ENCODE measurements at places on chromosomes 5 and 9.

DNA sequence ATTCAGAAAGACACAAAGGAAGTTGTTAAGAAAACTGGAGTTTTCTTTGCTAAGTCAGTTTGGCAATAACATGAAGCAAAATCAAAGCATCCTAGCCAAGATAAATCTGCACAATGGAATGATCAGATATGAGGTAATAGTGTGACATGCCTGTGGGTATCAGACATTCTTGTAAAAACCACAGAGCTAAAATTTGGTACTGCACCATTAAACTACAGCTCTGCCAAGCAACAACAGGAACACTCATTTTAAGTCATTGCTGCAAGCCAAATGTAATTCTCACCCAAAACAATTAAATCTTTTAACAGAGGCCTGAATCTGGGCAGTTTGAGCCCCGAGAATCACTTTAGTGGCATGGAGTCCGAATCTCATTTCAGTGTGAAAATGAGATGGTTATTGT is 96.6 kb downstream of the VCAN start:
- DNase-seq: peak; percentile 96

- no peak for DNase-seq
These were observed 503.3 kb upstream of the GRIA1 start for GRCh38 chr5:152987131-152987530.

DNA sequence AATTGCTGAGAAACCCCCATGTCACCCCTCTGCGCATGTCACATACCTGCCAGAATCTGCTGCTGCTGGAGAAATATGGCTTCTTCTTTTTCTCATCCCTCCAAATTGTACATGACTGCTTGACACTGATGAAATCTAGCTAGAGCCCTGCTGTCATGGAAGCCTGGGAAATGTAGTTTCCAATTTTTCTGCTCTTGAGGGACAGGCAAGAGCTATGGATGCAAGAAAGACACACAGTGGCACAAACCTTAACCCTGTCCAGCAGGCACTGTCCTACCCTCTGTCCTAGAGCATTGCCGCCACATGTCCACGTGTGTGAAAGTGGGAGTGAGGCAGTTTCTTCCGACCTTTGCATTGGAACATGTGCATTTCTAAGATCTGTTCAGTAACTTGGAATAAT is 255.5 kb upstream of the SEMA6A start:
- DNase-seq: no peak

DNA sequence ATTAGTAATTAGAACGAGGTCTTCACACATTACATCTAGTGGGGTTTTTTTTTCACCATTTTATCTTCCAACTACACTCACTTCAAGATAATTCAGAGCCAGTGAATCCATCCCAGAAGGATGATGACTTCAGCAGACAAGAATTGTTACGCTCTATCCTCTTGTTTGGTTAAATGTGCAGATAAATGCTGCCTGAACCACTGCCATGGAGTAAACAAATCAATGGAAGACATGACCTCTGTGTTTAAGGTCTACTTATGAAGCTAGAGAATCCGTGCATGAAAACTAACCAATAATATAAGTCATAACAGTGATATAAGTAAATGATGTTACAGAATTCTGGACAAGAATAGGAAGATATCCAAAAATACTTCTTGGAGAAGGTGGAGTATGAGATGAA is 602.6 kb downstream of the TLR4 start:
- DNase-seq: no peak

DNA sequence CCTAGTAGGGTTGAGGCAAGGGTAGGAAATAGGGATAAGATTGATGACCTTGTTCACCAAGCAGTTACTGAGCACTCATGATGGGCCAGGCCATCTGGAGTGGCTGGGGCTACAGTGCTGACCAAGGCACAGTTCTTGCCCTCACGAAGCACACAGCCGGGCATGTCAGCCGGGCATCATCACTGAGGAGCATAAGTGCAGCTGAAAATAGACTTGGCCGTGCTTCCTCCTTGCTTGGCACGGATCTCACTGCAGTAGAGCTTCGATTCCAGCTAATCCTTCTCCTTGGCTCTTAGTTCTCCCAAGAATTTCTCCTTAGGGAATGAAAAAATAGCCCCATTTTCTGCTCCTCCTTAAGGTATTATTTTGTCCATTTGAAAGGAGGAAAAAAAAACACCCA is 116.6 kb downstream of the NMUR2 start:
- DNase-seq: no peak

GRCh38 chr5:132651838-132652469 is 6.0 kb upstream of the IL13 start:
- no peak for DNase-seq

DNA sequence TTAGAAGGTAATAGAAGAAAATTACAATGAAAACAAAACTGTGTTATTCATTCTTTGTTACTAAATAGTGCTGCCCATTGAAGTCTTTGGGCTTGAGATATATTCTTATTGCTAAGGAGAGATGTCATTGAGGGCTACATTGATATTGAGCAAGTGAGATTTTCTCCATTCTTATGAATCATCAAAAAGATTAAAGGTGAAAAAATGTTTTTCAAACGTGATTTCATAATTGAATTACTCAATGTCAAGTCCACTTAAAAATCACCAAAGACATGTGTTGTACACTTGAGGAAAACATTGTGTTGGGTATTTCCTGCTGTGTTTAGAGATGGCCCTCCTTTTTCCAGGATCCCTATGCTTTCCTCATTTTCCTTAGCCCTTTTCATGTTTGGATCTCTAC is 448.1 kb downstream of the NFIB start:
- no peak for DNase-seq

- no peak for DNase-seq
These were observed 47.2 kb downstream of the F2R start for GRCh38 chr5:76763136-76763535.

GRCh38 chr5:141603923-141604717 is 14.7 kb downstream of the DIAPH1 start:
- DNase-seq: no peak

DNA sequence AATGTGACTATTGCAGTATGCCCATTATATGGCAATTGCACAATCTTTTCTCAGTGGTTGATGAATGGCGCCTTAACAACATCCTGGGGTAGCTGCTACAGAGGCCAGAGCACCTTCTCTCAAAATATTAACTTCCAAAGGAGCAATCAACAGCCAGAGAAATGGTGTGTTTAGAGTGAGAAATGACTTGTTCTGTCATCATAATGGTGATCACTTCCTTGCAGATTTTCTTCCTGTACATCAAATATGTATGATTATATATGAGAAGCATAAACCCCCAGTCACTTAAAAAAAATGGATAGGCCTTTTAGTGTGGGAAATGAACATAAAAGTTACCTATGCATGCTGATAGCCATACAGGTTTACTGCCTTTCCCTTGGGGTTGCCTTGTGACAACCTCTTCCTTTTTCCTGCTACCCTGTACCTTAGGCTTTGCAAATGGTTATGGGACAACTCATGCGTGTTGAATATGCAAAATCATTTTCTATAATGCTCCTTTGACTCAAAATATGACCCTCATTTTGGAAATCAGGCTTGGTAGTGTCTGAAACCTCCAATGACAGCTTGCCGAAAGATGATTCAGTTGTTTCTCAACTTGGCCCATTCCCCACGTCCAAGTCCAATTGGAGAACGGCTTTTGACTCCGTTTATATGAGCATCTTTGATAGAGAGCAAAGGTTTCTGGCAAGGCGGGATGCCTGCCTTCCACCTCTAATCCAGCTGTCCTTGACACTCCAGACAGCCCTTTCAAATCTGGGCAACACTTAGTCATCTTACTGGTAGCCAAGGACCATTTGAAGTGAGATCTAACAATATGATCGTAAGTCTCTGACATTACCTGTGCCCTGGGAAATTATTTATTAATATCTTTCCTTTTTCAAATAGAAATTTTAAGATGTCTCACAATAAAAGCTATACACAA is 69.3 kb downstream of the SLC1A1 start:
- no peak for DNase-seq

DNA sequence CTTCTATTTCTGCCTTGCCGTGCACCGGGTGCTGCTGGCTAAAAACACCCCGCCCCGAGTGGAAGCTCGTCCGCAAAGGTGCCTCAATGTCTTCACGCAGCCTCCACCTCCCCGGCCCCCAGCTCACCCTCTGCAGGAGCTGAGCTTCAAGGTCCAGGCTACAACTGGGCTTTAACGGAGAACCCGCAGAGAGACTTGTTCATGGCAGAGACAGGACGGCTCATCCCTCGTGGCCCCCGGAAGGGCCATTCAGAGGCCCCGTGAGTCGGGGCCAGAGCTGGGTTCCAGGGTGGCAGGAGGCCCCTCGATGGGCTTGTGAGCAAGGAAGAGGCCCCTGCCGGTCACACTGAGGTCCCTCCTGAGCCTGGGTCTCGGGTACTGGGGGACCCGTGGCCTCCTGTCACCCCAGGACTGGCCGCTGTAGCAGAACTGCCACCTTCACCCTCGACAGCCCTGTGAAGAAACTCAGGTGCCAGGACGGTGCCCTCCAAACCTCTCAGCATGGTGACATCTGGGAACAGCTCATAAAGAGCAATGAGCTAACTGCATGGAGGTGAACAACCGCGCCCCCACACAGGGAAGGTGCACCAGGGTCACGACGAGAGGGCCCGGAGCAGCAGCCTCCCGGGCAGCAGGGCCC is 58.0 kb upstream of the UBAC1 start:
- no peak for DNase-seq

DNA sequence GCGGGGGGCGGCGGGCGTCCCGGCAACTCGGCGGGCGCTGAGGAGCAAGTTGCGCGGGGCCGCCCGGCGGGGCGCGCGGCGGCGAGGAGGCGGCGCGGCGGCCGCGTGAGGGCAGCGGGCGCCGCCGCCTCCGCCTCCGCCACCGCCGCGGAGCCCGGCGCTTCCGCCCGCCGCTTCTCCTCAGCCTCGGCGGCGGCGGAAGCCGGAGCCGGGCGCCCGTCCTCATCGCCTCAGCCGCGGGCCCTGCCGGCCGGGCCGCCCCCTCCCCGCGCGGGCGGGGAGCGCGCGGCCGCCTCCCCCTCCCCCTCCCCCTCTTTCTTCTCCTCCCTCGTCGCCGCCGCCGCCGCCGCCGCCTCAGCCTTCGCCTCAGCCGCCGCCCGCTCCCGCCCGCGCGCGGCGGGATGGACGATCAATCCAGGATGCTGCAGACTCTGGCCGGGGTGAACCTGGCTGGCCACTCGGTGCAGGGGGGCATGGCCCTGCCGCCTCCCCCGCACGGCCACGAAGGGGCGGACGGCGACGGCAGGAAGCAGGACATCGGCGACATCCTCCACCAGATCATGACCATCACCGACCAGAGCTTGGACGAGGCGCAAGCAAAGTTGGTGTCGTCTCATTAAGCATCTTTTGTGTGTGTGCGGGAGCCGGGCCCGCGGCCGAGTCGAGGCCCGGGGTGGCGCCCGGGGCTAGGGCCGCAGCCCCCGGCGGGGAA is at the start of gene PBX3:
Gene PBX3 (plus strand): TSS at position 321 of the 712 bp plus-strand sequence.
- peak; percentile 79 for DNase-seq

DNA sequence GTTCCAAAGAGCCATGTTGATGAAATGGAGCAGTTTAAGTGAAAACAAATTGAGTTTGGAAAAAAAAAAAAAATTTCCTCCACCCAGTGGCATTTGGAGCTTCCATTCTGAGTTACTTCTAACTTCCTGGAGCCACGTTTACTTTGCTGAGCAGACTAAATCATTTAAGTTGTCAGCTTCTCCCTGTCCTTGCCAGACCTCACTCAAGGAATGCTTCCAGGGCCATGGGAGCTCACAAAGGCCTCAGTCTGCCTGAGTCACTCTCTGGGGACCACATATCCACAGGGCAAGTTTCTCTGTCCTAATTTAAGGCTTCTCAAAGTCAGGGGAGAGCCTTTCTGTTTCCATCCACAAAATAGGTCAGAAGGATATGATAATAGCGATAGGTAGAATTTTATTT is 210.3 kb upstream of the TNC start:
- DNase-seq: peak; percentile 35

- peak; percentile 40 for DNase-seq
These were observed 160.0 kb downstream of the RMI1 start for GRCh38 chr9:84140535-84141101.

- DNase-seq: no peak
These were observed 103.6 kb upstream of the IER5L start for GRCh38 chr9:129281506-129282145.

GRCh38 chr9:113577525-113578261 is 114.2 kb downstream of the RGS3 start:
- no peak for DNase-seq

DNA sequence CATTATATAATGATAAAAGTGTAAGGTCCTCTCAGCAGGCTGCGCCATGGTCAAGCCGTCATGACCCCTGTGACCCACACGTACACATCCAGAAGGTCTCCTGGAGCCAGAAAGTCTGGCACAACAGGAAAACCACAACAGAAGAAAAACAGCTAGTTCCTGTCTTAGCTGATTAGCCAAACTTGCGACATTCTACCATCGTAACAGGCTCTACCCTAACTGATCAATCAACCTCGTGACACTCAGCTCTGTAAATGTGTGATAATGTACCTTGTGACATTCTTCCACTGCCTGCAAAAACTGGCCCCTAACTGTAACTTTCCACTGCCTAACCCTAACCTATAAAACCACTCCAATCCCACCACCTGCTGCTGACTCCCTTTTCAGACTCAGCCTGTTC is 316.4 kb upstream of the TUSC1 start:
- DNase-seq: no peak

- DNase-seq: no peak
These were observed 12.2 kb downstream of the CXXC5 start for GRCh38 chr5:139660105-139660922.

- peak; percentile 62 for DNase-seq
These were observed 558 bp downstream of the GRPEL2 start for GRCh38 chr5:149345892-149346222.

GRCh38 chr5:135667673-135668072 is 88.9 kb upstream of the CXCL14 start:
- no peak for DNase-seq

DNA sequence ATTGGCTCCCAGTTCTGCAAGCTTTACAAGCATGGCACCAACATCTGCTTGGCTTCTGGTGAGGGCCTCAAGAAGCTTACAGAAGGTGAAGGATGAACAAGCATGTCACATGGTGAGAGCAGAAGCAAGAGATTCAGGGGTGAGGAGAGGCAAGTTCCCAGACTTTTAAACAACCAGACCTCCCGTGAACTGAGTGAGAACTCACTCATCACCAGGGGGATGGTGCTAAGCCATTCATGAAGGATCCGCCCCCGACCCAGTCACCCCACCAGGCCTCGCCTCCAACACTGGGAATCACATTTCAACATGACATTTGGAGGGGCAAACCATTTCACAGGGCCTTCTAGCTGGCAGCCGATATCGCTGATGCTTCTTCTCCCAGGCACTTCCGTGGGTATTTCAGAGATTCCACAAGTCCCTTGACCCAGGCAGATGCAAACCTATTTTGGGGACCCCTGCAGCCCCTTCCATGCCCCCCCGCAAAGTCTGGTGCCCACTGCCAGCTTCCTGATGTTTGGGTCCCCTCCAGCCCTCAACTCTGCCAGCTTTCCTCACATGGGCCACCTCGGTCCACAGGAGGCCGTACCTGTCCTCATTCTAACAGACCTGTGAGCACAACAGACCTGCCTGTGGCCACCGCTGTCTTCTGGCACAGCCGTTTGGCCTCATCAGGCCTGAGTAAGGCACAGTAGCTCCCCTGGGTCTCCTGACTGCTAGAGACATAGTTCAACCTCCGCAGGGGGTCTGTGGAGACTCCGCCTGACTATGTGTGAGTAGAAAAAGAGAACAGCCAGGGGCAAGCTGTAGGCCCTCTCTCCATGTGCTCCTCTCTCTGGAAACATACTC is 60.7 kb upstream of the ANGPTL2 start:
- no peak for DNase-seq

All from cardiac muscle cell (in vitro differentiated cells and primary cell).